ENCODE measurements at places on chromosomes 12 and 14.

DNA sequence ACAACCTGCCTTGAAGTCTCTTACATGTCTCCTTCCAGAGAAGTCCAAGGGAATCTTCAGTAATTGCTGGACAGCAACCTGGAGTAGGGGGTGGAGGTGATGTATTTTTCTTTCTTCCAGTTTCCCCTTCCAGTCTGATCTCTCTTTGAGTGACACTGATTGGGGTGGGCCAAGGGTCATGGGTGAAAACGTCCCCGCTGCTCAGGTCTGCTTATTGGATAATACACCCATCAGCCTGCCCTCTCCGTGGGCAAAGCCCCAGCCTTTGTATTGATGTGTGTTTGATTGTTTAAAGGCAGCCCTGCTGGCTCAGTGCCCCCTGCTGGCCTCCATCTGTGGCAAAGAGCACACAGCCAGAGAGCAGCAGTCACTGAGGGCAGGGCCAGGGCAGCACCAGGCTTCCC lies 35.7 kb upstream of the ATP2A2 start:
- peak; percentile 26 for DNase-seq

DNA sequence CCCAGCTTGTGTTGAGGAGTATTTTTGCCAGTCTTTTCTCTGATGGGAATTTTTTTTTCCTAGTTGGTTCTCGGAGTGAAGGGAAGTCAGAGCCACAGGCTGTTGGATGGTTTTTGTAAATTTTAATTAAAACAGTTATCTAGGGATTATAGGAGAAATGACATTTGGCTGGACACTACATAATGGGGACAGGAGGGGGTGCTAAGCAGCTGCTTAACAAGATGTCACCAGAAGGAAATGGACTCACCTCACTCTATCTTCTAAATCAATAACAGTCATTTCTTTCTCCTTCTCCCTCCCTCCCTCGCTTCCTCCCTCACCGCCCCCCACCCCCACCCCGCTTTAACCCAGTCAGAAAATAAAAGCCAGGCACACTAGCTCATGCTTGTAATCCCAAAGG lies 93.4 kb upstream of the TMEM233 start:
- no peak for DNase-seq

- no peak for DNase-seq
Observed at GRCh38 chr12:31234955-31235867, 90.7 kb downstream of the SINHCAF start.

DNA sequence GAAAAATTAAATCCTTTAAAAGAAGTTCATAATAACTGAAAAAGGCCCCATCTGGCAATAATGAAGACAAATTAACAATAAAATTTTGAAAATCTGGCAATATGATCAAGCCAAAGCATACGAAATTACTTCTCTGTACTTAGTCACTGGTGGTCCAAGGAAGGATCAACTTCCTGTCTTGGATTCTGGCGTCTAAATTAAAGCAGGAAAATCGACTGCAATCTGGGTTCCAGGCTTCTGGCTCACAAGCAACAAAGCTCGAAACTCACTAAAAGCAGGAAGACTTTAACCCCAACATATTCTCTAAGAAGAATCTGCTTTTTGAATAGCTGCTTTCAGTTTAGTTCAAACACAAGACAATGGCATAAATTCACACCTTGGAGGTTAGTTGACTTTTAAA lies 49.7 kb downstream of the LRIG3 start:
- DNase-seq, result no peak

GRCh38 chr12:63090716-63091115 lies 60.3 kb downstream of the AVPR1A start:
- DNase-seq, result no peak

DNA sequence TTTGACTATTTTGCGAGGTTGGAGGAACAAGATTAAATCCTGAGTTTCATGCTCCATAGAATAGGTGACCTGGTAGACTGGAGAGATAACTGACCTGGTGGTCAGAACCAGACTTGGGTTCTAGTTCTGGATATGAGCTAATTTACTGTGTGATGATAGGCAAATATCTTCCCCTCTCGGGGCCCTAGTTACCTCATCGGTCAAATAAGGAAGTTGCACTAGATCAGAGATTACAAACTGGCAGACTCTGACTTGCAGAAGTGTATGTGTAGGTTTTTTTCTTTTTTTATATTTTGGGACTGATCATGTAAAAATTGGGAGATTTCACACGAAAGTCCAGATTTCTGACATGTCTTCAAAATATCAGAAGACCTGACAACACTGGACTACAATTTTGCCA lies 37.0 kb downstream of the RPH3A start:
- no peak for DNase-seq

DNA sequence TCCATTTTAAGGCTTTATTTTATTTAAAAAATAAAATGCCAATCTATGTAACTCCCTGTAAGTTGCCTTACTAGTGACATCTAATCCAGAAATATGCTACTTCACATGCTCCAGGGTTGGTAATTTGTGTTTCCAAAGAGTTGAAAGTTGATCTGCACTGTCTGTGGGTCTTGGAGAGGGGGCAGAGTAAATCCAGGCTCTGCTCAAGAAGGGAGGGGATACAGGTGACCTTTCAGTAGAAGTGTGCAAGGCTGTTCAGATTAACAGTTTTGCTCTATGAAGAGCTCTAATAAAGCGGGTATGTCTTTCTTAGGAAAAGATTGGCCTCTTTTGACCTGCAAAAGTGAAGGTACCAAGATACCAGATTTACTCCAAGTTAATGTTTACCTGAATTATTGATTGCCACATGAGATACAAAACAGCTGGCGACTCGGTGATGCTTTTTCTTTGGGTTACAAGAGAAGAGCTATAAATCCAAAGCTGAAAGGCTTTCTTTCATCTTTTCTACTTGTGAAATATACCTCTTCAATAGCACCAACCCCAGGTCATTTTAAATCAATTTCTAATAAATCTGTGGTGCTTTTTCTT lies 75.6 kb upstream of the FLRT2 start:
- DNase-seq, result no peak

DNA sequence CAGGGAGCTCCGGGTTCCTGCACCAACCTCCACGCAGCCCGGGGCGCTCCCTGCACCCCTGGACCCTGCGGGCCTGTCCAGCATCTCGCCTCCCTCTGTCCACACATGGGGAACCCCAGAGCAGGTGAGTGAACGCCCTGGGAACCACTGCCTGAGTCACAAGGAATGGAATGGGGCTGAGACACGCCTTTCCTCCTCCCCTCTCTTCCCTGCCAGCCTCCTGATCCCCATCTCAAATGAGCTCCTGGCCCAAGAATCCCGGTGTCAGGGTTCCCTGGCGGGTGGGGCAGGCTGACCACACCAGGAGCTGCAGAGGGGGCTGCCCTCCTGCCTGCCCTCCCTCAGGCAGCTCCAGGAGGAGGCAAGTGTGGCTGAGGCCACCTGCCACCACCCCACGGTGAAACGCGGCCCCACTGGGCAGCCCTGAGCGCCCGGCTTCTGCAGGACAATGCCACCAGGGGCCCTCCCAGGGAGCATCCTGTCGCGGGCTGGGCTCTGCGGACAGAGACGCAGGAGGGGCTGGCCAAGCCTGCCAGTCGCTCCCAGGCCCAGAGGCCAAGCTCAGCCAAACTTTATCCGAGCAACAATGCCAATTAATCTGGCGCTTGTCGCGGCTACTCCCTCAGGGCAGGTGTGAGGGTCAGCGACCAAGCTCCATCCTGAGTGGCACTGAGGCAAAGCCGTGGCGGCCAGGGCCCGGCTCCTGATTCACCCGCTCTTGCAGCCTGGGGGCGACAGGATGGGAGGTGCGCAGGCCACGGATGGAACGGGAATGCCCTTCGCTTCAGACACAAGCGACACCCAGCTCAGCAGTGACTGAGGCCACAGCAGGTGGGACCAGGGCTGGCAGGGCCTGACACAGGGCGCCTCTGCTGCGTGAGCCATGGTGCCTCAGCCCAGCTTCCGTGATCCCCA lies 44.3 kb downstream of the GALNT9 start:
- no peak for DNase-seq

DNA sequence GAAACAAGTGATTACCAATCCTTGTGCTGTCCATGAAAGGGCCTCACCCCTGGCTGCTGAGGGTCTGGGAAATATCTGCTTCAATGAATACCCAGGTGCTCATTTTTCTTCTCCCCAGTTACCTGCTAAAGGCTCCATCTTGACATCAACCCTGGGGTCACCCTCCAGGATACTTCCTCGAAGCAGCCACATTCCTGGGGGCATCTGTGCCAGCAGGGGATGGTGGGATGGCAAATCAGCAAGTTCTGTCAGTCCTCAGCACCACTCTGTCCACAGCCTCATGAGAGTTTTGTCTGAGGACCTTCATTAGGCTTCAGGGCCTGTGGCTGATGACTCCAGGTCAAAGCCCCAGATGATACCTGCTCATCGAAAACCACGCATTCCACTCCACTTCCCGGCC lies 124.8 kb downstream of the ZFP36L1 start:
- no peak for DNase-seq

GRCh38 chr12:52581481-52581880 lies 7.8 kb upstream of the KRT74 start:
- DNase-seq, result no peak
